ENCODE measurements at places on chromosomes 6 and 20.

- DNase-seq, result no peak
Measured at GRCh38 chr20:22732751-22733150, 148.4 kb upstream of the FOXA2 start.

DNA sequence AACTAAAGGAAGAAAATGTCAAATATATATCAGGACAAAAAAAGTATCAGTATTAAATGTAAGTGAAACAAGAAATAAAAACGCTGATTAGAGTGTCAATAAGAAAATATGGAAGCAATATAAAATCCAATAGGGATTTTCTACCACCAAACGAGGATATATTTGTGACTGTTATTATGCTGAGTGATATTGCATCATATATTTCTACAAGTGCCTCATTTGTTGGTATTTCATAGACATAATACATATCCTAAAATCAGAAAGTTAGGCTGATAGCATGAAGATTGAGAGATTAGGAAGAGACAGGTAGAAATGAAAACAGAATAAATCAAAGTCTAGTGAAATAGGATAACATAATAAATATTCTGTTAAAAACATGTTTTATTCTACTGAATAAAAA lies 429.2 kb upstream of the IRAK1BP1 start:
- no peak for DNase-seq

GRCh38 chr6:106609699-106610098 lies 19.6 kb downstream of the RTN4IP1 start:
- no peak for DNase-seq

GRCh38 chr6:157980288-157981131 lies 1.2 kb upstream of the SYNJ2 start:
- no peak for DNase-seq

- DNase-seq, result no peak
Measured at GRCh38 chr20:61453219-61453618, 201.2 kb downstream of the CDH4 start.

DNA sequence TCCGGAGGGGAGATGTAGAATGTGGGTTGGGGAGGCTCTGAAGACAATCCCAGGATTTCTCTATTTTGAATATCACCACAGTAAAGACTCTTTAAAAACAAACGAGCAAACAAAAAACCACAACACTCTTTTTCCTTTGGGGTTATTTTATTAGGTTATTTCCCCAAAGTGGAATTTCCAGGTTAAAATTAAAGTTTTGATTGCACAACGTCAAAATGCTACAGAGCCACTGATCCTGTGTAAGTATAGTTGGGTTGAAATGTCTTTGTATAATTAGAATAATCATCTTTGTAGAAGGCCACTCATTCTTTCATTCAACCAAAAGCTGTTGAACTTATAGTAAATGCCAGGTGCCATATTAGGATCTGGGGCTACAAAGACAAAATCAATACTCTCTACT lies 19.6 kb upstream of the PIM1 start:
- no peak for DNase-seq

DNA sequence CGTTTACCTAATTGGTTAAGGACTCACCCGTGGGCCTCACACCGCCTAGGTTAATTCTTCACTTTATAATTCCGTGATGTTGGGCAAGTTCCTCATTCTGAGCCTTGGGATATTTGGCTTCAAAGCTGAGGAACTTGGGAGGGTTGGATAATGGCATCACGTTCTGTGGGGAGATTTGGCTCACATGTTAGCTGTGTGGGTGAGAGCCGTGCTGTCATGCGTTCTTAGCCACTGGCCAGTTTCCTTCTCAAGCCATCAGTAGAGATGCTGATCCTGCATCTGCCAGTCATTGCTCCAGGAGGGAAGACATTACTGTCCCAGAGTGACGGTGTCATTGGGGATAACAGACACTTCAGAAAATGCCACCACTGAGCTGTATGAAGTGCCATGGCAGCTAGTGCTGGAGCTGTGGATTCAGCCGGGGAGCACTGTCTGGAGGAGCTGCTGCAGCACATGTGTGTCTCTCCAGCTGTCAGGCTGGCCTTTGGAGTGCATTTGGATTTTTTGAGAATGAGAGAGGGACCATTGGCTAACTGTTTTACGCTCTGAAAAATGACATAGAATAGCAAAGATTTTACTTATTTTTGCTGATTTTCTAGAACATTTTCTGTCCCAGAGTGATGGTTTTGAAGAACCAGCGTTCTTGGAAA lies 16.5 kb downstream of the IGF2R start:
- DNase-seq, result no peak

GRCh38 chr20:46939031-46939965 lies 44.7 kb downstream of the EYA2 start:
- DNase-seq, result no peak

GRCh38 chr6:35522660-35523658 lies 10.3 kb upstream of the TULP1 start:
- peak; percentile 48 for DNase-seq

DNA sequence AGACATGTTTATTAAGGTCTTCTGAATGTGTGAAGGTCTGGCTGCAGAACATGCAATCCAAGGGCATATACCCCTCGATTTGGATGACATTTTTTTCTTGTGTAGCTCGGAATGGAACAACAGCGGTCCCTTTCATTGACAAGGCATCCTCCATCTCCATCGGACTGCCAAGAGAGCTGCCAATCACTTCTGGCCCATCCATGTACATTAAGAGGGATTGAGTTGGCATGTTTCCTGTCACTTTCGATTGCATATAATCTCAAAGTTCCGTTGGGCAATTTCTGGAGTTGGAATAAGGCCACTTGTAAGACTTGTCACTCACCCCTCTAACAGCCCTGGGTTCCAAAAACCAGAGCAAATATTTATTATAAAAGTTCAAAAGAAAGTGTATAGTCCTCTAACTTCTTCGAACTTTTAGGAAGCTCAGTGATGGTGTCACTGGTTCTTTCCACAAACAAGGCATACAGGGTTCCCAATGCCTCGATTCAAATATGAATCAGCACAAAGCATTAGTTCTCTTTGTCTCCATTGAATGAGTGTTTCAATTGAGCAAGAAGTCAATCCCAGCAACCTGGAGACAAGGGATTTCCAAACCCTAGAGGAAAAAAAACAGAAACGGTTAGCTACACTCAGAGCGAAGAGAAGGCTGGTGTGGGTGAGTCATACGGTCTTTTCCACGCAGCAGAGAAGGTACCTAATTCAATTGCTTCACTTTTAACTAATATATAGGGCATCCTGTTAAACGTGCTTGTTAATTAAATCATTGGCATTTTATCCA lies 10.9 kb downstream of the ZNF217 start:
- DNase-seq, result peak; percentile 55

All from T-helper 2 cell treated with Interferon-gamma antibody and Interleukin-4, amounts not matched to agents 5 μg/mL and 100 μg/mL, for 36 hours (primary cell).